ENCODE measurements at places on chromosomes 5 and 9.

GRCh38 chr5:92715946-92716520 lies 865.0 kb downstream of the NR2F1-AS1 start:
- DNase-seq = no peak

DNA sequence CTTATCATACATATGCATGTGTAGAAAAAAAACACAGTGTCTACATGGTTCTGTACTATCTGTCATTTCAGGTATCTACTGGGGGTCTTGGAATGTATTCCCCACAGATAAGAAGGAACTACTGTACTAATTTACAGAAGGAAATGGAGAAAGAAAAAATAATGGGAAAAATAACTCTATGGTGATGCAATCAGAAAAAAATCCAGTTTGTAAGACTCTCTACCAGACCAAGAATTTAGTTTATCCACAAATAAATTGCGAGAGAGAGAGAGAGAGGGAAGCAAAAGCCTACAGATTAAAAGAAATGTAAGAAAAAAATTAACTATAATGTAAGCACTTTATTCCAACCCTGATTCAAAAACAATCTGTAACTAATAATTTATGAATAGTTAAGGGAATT lies 708.6 kb upstream of the ZNF608 start:
- no peak for DNase-seq

DNA sequence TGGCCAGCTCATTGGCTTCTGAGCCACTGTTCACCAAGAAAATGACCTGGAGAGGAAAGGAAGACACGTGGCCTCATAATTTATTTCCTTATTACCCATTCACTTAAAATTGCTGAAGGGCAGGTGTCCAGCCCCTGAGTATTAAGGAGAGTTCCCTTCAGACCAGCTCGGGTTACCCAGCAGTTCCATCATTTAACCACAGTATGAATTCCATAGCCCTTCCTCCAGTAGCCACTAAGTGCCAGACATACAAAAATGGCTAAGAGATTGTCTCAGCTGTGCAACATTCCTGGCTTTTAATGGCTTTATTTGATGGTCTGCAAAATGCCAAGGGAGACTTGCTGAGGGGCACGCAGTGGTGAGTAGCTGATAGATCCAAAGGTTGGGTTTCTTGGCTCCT lies 12.5 kb downstream of the AGXT2 start:
- DNase-seq = no peak

DNA sequence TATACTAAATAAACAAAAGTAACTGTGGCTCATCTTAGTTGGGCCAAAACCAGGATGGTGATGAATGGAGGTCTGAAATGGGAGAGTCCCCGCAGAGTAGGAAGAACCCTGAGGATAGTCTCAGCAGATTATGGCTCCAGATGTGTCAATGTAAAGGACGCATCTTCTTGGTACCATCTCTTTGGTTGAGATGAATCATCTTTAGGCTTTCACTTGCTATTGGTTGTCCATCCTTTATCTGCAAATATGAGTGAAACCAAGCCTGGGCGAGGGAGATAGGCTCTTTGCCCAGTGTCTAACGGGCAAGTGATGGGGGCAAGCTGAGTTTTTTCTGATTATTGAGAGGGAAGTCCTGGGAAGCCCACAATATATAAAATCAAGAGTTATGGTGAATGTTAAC lies 19.4 kb upstream of the LCP2 start:
- DNase-seq = no peak

- DNase-seq = no peak
Measured at GRCh38 chr9:75775966-75776691, 114.3 kb upstream of the PCSK5 start.

GRCh38 chr5:31537851-31538250 lies 5.8 kb downstream of the C5orf22 start:
- DNase-seq = no peak

GRCh38 chr5:108437425-108437824 lies 55.5 kb upstream of the FBXL17 start:
- DNase-seq = no peak

DNA sequence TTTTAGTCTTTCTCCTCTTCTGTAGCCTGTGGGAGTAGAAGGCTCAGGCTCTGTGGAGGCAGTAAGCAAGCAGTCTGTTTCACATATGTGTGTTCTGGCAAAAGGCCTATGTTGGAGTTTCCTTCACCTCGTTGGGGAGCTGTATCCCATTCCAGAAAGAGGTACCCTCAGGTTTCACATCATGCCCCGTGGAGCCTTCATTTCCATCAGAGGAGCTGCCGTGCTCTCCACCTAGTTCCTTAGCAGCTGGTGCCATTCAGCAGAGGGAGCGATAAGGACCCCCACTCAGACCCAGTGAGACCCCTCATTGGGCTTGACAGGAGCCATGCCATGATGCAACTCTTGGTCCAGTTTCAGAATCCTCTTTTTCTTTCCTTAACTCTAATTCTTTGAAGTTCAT lies 50.6 kb upstream of the ANGPTL2 start:
- no peak for DNase-seq

DNA sequence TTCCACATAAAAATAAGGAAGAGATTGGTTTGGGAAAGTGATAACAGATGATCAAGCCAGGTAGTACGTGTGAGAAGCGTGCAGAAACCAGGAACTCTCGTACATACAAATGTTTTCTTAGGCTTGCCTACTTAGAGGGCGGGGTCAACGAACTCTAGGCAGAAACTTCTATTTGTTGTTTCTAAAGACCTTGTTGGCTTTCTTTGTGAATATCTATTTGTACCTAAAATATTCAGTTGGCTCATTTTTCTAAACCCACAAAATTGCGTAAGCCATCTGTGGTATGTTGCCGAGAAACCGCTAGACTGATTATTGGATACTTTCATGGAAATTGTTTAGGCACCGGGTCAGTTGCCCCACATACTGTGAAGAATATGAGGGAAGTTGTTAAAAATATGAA lies 458.5 kb downstream of the MAT2B start:
- peak; percentile 25 for DNase-seq

DNA sequence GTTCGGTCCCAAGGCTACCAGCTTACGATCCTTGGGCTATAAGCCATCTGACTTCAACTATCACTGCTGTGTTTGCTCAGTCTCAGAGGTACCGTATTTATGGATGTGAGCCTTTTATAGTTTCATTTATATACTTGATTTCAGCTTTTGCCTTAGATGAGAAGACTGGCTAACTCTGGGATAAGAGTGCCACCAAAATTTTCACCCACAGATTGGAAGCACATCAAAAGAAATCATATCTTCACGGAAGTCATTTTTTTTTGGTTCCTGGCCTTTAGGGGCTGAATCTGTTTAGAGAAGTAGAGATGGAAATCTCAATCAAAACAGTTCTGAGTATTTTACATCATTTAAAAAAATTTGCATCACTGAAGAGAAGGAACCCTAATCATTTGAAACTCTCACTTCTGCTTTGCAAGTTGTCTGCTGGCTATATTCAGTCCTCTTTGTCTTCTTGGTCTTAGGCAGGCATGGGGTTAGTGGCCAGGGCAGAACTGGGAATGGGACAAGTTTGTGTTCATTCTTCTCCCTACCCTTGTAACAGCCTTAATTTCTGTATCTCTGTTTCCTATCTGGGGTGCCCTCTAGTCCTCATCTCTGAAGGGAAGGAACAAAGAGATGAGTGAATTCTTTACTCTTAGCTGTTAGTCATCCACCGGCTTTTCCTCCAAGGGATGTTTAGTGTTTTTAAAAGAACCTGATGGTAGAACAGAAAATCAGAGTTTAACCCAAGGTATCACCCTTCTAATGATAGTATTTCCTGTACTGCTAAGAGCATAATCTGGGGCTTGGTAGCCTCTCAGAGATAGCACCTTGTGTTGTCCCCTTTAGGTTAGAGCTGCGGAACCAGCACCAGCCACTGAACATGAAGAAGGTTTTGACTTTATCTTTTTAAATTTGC lies 14.1 kb upstream of the TNFAIP8 start:
- peak; percentile 84 for DNase-seq

GRCh38 chr5:1155191-1156032 lies 43.5 kb upstream of the SLC12A7 start:
- no peak for DNase-seq

- no peak for DNase-seq
Measured at GRCh38 chr5:163165277-163165676, 272.1 kb upstream of the CCNG1 start.

DNA sequence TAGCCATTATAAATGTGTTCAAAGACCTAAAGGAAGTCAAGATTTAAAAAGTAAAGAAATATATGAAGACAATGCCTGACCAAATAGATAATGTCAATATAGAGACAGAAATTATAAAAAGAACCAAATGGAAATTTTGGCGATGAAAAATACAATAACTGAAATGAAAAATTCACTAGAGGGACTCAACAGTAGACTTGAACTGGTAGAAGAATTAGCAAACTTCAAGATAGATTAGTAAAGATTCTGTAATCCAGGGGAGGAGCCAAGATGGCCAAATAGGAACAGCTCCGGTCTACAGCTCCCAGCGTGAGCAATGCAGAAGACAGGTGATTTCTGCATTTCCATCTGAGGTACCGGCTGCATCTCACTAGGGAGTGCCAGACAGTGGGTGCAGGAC lies 433.2 kb downstream of the HINT1 start:
- no peak for DNase-seq

- no peak for DNase-seq
Measured at GRCh38 chr5:142107736-142108431, 695 bp upstream of the NDFIP1 start.

DNA sequence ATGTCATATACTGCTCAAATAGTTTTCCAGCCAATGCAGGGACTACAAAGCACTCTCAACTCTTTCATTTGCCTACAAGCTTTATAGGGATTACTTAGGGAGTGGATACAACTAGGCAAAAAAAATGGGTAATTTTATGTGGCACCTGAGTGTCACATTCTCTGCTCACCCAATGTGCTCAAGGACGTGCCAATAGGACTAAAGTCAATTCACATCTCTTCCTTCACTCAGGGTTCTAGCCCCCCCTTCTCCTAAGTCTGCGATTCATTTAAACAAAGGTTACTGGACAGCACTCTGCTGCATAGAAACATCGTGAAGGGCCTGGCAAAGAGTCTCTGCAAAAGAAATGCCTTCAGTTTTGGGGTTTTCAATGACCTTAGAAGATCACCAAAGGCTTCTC lies 142.3 kb downstream of the TSSK1B start:
- DNase-seq = no peak

DNA sequence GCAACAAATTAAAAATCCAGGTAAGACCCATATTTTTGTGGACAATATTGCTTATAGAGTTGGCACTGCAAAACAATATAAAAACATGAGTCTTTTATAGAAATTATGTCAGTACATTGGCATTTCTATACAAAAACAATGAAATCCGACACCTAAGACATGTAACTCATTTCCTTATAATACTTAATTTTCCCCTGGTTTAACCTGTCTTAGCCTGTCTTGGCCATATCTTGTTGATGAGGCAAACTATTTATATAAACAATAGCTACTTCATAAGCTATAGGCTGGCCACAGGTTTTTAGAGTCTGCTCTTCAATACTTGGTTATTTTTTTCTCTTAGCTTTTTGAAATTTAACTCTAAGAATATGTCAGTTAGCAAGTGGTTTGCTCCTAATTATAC lies 44.7 kb upstream of the IZUMO3 start:
- no peak for DNase-seq

- peak; percentile 59 for DNase-seq
Measured at GRCh38 chr5:111930905-111931461, 174.0 kb upstream of the NREP start.

DNA sequence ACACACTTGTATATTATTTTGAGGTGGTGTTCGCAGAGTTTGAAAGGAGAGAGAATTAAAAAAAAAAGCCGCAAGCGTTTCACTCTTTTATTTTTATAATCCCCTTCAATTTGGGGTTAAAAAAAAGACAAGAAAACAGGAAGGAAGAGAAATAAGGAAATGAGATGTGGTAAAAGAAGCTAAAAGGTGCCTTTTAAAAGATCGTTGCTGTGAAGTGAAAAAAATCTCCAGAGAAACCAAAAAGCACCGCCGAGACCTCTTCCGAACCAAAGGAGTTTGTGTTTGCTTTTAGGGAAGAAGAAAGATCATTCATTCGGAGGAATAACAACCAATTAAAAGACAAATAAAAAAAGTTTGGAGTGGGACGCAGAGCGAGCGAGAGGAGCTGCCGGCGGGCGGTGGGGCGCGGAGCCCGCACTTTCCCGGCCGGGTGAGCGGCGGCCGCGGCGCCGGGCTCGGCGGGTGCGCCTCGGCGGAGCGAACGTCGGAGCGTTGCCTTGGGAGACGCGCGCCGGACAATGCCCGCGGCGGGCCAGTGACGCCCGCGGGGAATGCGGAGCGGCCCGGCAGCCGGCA lies 355 bp downstream of the TLE4 start:
- peak; percentile 38 for DNase-seq

DNA sequence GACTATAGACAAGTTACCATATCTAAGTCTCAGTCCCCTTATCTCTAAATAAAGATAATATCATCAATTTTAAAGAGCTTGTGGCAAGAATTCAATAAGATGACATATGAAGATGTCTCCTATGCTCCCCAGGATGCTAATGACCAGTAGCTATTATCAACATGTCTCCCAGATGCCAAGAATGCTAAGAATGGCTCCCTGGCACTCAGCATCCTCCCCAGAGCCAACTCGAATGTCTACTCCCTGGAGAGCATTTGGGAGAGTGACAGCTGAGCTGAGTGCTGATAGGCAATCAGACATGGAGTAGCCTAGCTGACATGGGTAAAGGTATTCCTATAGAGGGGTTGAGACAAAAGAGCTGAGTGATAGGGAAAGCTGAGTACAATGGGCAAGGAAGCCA lies 15.9 kb downstream of the P4HA2 start:
- DNase-seq = no peak

DNA sequence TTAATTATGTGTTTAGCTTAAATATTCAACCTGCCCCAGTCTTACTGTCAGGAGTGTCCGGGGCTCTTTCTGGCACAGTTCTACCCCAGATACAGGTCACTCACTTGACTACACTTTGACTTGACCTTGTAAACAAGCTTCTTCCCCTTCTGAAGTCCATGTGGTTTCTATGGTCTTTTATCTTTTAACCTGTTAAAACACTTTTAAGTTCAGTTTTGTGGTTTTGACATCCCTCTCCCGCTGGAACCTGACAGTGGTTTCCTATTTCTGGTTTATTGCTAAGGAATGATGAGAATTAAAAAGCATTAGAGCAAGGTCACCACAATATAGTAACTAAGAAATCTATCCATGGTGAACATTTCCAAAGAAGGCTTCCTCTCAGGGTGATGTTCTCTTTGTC lies 300.1 kb downstream of the TMEM167A start:
- no peak for DNase-seq

DNA sequence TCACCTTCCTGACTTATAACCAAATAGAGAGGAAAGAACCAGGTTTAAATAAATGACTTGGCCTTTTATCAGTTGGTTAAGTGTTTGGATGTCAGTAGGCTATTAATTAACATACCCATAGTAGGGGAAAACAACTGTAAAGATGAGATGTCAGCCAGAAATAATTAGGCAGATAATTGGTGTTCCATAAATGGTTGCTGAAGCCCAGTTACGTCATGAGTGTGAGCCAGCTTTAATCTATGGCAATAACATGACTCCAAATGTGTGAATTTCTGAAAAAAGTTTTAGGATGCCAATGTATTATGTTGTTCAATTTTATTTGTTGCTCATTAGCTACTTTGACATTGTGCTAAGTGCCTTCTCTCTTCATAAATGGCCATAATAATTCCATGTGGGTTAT lies 180.5 kb downstream of the FBXL7 start:
- no peak for DNase-seq

- DNase-seq = no peak
Measured at GRCh38 chr5:53987101-53987500, 323.3 kb downstream of the ARL15 start.

GRCh38 chr9:93665128-93665636 lies 88.8 kb downstream of the PHF2 start:
- no peak for DNase-seq
